ENCODE measurements at places on chromosomes 5 and 9.

DNA sequence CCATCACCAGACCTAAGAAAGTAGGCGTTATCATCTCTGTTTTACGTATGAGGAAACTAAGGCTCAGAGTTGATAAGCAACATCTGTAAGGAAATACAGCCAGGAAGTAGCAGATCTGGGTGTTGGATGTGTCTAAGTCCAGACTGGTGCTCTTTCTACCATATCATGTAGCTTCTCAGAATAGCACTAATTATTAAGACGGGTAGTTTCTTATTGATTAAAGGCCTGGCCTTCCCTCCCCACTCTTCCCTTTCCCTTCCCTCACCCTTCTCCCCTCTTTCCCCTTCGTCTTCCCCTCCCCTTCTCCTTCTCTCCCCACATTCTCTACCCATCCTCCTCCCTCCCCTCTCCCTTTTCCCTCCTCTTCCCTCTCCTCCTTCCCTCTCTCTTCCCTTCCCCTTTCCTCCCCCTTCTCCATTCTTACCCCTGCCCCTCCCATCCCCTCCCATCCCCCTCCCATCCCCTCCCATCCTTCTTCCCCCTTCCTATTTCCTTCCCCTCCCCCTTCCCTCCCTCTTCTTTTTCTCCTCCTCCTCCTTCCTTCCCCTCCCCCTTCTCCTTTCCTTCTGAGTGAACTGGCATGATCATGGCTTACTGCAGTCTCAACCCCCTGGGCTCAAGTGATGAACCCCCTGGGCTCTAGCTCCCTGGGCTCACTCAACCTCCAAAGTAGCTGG is 79.4 kb downstream of the SNX24 start:
- DNase-seq = no peak

DNA sequence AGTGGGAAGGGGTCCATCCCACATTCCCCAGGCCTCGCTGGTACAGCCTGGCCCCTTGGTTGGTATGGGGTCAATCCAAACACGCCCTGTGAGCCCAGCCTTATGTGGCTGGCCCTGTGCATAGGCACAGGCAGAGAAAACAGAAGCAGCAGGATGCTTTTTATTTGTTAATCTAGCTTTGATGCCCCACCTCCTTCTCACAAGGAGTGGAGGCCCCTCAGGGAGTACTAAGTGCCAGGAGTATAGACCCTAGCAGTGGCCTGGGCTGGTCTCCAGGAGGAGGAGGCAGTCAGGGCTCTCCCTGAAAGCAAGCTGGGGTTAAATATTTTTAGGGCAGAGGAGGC is 14.6 kb upstream of the TCF7 start:
- no peak for DNase-seq

GRCh38 chr5:96149021-96149420 is 187.4 kb upstream of the ELL2 start:
- DNase-seq = no peak

- no peak for DNase-seq
Observed at GRCh38 chr9:5994493-5994892, 20.9 kb downstream of the RANBP6 start.

DNA sequence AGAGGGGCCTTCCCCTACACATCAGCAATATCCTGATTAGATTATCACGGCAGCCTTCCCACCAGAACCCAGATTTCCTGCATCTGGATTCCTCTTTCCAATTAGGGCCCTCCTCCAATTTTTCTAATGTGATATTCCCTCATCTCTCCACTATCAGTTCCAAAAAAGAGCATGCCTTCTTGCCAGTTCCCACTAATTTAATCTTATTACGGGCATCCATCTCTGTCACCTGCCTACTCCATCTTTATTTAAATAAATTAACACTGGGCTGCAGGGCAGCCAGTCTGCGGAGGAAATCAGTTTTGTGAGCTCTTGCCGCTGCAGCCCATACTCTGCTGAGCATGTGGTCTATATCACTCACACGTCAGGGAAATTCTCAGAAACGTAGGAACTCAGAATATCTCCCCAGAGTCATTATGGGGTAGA is 16.6 kb upstream of the FBP2 start:
- no peak for DNase-seq

GRCh38 chr9:121691890-121692289 is 40.5 kb downstream of the DAB2IP start:
- DNase-seq = no peak

- DNase-seq = no peak
Observed at GRCh38 chr5:142506756-142507155, 179.1 kb downstream of the FGF1 start.

- no peak for DNase-seq
Observed at GRCh38 chr9:126806336-126806735, 1.5 kb downstream of the ZBTB43 start.

DNA sequence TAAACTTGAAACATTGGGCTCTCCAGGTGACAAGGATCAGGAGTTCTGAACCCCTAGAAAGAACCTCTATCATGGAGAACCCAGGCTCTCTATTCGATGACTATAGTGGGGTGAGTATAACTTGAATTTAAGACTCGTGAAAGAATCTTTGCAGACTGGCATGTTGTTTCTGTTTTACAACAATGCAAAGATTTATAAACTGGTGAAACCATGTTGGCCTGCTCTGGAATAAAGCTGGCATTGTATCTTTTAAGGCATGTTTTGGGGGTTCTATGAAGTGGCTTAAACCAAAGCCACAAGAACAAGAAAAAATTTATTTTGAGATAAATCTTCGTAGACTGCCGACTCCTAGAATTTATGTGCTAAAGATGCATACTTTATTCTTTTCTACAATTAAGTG is 9.8 kb upstream of the GDNF start:
- DNase-seq = no peak

DNA sequence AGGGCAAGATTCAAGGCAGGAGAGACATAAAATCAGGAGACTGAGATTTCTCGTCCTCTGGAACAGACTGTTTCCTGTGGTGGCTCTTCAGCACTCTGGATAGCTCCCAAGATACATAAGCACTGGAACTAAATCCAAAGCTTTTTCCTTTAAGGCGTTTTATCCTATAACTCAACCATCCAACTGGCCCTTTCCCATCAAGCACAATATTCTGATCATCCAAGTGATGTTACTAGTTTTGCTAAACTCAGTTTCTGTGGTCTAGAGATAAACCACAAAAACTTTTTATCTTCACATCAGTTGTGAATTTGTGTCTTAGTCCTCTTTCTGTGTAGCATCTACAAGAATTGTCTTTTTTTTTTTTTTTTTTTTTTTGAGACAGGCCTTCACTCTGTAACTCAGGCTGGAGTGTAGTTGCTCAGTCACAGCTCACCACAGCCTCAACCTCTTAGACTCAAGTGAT is 299.4 kb downstream of the COX7C start:
- peak; percentile 43 for DNase-seq

DNA sequence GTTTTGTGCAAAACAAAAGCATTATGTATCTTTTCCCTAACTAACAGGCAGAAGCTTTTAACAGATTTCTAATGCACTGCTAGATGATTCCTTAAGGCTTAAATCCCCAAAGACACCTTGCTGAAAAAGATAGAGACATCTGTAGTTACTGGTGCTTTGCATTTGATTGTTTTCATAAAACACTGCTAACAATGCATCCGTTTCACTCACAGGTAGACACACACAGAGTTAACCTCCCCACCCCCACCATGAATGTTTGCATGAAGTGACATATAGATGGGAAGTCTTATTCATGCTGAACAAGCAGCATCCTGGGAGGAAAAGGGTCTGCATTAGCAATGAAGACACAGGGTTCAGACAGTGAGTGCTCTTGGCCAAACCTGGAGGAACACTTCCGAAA is 100.9 kb downstream of the ASTN2 start:
- no peak for DNase-seq

- DNase-seq = no peak
Observed at GRCh38 chr9:82895822-82896110, 167.2 kb downstream of the RASEF start.

- no peak for DNase-seq
Observed at GRCh38 chr9:132946211-132946610, 1.8 kb upstream of the TSC1 start.

- DNase-seq = peak; percentile 84
Observed at GRCh38 chr9:124835026-124835557, 18.2 kb upstream of the WDR38 start.

DNA sequence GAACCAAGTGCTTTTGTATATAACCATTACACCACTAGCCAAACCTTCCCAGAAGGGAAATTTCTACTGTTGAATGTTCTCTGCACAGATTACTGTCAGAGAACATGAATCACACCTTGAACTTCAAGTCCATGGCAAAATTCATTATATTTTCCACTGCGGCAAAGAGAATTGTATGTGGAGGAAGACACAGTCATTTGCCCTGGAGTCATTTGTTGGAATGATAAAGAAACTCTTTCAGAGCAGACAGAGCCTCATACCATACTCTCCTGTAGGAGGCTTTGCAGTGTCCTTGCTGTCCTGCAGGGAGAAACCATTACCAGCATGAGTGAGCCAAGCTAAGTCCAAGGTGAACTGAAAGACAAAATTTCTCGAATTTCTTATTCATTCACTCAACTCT is 369.0 kb downstream of the ARHGEF28 start:
- DNase-seq = no peak

DNA sequence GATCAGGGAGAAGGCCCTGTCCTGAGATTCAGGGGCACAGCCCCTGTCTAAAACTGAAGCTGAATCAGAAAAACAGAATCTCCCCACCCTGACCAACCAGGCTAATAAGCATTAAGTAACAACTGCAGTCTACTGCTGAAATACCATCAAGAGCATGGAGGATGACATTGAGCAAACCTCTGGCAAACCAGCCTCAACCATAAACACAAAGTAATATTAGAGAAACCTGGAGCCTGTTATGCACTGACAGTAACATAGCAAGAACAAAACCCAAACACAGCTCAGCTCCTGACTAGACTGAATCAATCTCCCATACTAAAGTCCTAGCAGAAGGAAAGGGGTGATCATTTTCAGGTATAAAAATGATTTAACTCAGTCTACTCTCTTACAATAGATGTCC is 24.8 kb upstream of the CCL21 start:
- DNase-seq = no peak

GRCh38 chr5:89900346-89900745 is 509.2 kb downstream of the CETN3 start:
- no peak for DNase-seq

DNA sequence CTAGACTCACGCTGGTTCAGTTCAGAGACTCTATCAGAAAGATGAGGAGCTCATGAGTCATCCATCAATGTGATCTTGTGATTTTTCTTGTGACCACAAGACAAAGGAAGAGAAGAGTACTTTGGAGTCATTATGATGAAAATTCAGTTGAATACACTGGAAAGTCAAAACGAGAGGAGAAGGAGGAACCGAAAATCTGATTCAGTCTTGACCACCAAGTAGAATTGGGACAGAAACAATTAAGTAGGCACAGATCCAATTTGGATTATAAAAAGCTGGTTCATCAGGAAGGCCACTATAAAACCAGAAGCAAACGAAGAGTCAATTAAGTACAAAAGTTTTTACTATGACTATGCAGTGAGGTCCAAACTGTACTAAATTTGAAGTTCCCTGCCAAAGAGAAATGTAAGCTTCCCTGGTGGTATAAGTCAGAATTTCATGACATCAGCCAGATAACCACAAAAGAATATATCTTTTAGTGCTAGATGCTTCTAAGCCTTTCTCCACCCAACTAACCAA is 90.9 kb downstream of the THBS4 start:
- DNase-seq = peak; percentile 65

GRCh38 chr9:109016132-109016531 is 2.8 kb upstream of the CTNNAL1 start:
- no peak for DNase-seq

DNA sequence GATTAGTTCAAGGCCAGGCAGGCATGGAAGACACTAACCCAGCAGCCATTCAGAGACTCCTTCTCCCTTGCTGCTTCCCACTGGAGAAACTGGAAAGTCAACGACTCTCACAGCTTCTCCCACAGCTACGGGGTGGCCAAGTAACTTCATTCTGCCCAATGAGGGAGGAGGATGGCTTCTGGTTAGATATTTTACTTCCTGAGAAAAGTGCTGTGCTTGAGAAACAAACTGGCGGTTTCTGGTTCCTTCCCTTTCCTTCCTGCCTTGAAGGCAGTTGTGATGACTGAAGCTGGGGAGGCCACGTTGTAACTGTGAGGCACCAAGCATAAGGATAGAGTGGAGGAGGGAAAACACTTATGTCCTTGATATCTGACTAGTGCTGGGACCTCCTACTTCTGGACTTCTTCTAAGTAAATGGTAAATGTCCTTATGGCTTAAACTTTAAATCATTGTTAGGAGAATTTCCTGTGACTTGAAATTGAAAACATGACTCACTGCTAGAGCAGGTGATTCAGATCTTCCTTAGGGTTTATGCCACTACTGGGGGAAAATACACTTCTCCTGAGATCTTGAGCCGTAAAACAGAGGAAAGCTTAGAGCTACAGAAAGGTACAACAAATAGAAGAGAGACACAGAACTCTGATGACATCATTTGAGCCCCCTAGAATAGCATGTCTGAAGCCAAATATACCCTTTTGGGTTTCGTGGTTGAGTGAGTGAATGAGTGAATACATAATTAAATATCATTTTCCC is 3.1 kb upstream of the GNPDA1 start:
- no peak for DNase-seq

DNA sequence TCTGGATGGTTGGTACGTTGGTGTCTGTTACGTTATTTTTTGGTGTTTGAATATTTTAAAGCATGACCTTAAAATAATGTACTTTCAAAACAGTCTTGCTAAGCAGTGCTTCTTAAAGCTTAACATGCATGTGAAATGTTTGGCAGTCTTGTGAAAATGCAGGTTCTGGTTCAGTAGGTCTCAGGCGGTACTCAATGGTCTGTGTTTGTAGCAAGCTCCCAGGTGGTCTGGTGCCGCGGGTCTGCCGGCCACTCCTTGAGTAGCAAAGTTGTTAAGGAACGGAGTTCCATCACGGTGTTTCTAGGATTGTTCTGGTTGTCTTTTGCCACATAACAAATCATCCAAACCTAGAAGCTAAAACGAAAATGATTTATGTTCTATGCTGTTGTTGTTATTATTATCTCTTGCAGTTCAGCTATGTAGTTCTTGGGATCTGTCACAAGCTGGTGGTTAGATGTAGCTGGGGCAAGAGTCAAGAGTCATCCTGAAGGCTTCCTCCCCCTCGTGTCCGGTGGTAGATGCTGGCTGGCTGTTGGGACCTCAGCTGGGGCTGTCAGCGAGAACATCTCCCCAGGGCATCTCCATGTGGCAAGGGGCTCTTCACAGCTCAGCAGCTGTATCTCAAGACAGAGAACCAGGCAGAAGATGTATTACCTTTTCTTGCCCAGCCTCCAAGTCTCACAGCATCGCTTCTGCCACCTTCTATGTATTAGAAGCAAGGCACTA is 186.8 kb downstream of the PALM2AKAP2 start:
- no peak for DNase-seq

GRCh38 chr5:147972076-147972840 is 65.9 kb upstream of the C5orf46 start:
- DNase-seq = no peak

- DNase-seq = peak; percentile 67
Observed at GRCh38 chr9:2066312-2067273, 51.4 kb downstream of the SMARCA2 start.

DNA sequence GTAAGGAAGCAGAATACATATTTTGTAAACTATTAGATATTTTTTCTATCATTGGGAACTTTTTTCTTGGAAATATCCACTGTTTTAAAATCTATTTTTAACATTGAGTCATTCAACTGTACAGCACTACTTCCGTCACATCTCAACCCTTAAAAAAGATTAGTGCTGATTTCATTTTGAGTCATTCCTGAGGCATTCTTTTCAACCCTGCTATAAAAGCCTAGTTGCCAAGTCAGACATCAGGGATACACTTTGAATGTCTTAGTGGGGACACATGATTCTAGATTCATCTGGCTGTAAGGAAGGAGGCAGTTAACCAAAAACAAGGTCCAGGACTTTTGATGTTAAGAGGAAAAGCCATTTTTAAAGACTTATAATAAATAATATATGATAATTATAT is 160.9 kb downstream of the GIN1 start:
- peak; percentile 90 for DNase-seq

Data from fibroblast of skin of scalp (primary cell).